Naive B cell (primary cell): ENCODE measurements at places on chromosomes 11 and 22. TPM values are rescaled to one million over a fixed set of nuclear protein-coding genes. Genes with fewer than 3 reads are reported as not detected.

DNA sequence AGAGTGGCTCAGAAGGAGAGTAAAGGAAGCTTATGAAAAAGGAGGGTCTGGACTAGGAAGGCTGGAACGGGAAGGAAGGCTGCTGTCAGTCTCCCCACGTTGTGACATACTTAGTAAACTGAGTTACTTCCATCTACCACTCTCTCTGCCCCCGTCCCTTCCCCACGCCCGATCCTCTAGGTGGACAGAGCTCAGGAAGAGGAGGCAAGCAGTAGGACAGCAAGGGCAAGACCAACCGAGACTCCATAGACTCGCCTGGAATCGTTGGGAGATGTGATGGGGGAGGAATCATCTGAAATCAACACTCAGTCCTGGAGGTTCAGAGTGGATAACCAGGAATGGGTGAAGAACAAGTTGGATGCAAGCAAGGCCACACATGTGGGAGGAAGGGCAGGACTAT is 240.7 kb downstream of the BUD13 start:
- H3K4me3 ChIP-seq, result no peak overlapping the region
- no peaks in the 10 kb centered on the region for H3K36me3 ChIP-seq
- peaks cover 20% of the 10 kb centered on the region for H3K27me3 ChIP-seq
- H3K4me1 ChIP-seq, result no peaks in the 10 kb centered on the region

DNA sequence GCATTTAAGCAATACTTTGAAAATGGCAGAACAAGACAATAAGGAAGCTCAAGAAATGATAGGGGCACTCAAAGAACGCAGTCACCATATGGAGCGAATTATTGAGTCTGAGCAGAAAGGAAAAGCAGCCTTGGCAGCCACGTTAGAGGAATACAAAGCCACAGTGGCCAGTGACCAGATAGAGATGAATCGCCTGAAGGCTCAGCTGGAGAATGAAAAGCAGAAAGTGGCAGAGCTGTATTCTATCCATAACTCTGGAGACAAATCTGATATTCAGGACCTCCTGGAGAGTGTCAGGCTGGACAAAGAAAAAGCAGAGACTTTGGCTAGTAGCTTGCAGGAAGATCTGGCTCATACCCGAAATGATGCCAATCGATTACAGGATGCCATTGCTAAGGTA is 51.9 kb downstream of the SPECC1L start:
- no peak for DNase-seq
- H3K27me3 ChIP-seq, result no peaks in the 10 kb centered on the region
- H3K4me1 ChIP-seq, result peaks cover 11% of the 10 kb centered on the region
- H3K36me3 ChIP-seq, result peaks cover 7% of the 10 kb centered on the region
- no peak overlapping the region for H3K4me3 ChIP-seq
- H3K27ac ChIP-seq, result no peak overlapping the region

GRCh38 chr22:26481694-26482093 is 1.9 kb downstream of the HPS4 start:
- H3K36me3 ChIP-seq, result peaks cover 6% of the 10 kb centered on the region
- no peak for DNase-seq
- H3K27me3 ChIP-seq, result no peaks in the 10 kb centered on the region
- peak overlapping the region; percentile 89 for H3K27ac ChIP-seq
- peaks cover 70% of the 10 kb centered on the region for H3K4me1 ChIP-seq

SYNGR1 gene
- polyA plus RNA-seq, result 4.1 TPM

GRM5 gene
- polyA plus RNA-seq, result not detected

TEX12 gene
- polyA plus RNA-seq, result not detected

DNA sequence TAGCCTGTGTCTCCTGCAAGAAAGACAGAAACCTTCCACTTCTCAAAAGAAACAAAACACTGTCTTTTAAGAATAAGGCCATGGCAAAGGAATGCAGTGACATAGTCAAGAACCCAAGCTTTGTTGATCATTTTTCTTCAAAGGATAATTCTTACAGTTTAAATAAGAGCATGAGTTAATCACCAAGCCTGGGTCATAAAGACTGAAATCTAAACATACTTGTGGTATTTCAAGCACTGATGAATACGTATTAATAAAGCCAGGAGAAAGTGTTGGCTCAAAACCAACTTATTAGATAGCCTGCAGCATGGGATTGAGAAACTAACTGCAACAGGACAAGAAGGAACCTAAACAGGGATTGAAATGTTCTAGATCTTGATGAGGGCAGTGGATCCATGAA is 143.3 kb upstream of the MTNR1B start:
- no peaks in the 10 kb centered on the region for H3K36me3 ChIP-seq
- no peak overlapping the region for H3K27ac ChIP-seq
- no peak overlapping the region for H3K4me3 ChIP-seq

B3GAT1 gene
- not detected for polyA plus RNA-seq

- no peak overlapping the region for H3K4me3 ChIP-seq
- H3K27ac ChIP-seq, result no peak overlapping the region
- H3K36me3 ChIP-seq, result peaks cover 9% of the 10 kb centered on the region
- DNase-seq, result no peak
- H3K27me3 ChIP-seq, result no peaks in the 10 kb centered on the region
These were observed 90.3 kb downstream of the TMPRSS5 start for GRCh38 chr11:113615773-113616172.

GRCh38 chr11:66539870-66540213 is 6.0 kb downstream of the ZDHHC24 start:
- peaks cover 24% of the 10 kb centered on the region for H3K36me3 ChIP-seq
- H3K4me3 ChIP-seq, result no peak overlapping the region
- H3K27ac ChIP-seq, result peak overlapping the region; percentile 67
- no peak for DNase-seq
- peaks cover 29% of the 10 kb centered on the region for H3K4me1 ChIP-seq

C11orf86 gene
- polyA plus RNA-seq, result not detected

UBE2L6 gene
- 220 TPM for polyA plus RNA-seq

GRCh38 chr11:16603890-16604793 is 134.3 kb upstream of the C11orf58 start:
- no peak overlapping the region for H3K27ac ChIP-seq
- H3K4me1 ChIP-seq, result peaks cover 34% of the 10 kb centered on the region
- peak overlapping the region; percentile 74 for H3K4me3 ChIP-seq
- peaks cover 6% of the 10 kb centered on the region for H3K36me3 ChIP-seq

DNA sequence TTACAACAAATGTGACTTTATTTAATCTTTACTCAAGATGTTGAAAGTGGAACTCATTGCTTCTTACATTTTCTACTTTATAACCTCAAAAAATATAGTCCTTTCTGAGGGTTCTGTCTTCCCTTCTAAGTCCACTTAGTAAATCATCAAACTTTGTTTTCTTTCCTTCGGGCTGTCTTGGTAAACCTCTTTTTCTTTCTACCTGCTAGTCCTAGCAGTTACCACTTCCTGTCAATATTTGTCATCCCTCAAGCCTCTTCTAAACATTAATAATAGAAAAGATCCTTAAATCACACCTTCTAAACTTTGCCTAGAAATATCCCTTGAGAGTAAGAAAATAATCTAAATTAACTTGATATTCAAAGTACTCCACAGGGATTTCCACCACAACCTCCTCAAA is 580.4 kb downstream of the CNTN5 start:
- no peak for DNase-seq
- no peaks in the 10 kb centered on the region for H3K36me3 ChIP-seq
- no peak overlapping the region for H3K4me3 ChIP-seq
- H3K4me1 ChIP-seq, result no peaks in the 10 kb centered on the region
- H3K27me3 ChIP-seq, result no peaks in the 10 kb centered on the region

DNA sequence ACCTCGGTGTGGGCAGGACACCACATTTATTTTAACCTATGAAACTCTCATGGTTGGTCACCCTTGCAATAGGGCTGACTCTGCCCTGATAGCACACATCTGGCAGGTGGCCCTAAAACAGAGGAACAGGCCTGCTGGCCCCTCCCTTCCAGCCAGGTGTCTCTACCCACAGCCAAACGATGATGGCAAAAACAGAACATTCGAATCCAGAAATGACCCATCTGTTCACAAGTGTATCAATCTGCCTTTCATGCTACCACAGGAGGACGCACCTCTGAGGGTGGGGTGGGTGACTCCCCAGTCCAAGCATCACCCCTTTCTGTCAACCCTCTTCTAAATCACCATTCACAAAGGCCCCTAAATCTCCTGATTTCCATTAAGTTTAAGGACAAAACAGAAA is 118.1 kb downstream of the ETS1 start:
- peaks cover 100% of the 10 kb centered on the region for H3K4me1 ChIP-seq
- H3K36me3 ChIP-seq, result peaks cover 59% of the 10 kb centered on the region
- H3K27me3 ChIP-seq, result no peaks in the 10 kb centered on the region
- peak overlapping the region; percentile 83 for H3K4me3 ChIP-seq
- H3K27ac ChIP-seq, result peak overlapping the region; percentile 93

GPR83 gene
- polyA plus RNA-seq, result 0.20 TPM

DNA sequence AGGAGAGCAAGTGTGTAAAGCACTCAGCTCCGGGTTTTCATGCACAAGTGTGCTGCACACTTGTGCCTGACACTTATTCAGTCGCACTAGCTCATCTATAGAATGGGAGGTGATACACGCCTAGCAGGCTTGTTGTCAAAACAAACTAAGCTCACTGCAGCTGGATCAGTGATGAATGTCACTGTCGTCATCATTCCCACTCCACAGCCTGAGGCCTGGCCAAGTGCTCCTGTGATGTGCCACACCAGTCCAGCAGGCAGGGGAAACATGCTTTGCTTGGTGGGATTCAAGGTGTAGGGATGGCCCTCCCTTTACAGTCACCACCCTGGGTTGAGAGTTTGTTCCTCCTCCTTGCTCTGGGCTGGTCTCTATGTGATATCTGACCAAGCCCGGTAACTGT is 6.8 kb downstream of the MPST start:
- no peak overlapping the region for H3K27ac ChIP-seq
- H3K36me3 ChIP-seq, result no peaks in the 10 kb centered on the region
- H3K4me1 ChIP-seq, result peaks cover 8% of the 10 kb centered on the region
- DNase-seq, result no peak
- H3K4me3 ChIP-seq, result no peak overlapping the region

DNA sequence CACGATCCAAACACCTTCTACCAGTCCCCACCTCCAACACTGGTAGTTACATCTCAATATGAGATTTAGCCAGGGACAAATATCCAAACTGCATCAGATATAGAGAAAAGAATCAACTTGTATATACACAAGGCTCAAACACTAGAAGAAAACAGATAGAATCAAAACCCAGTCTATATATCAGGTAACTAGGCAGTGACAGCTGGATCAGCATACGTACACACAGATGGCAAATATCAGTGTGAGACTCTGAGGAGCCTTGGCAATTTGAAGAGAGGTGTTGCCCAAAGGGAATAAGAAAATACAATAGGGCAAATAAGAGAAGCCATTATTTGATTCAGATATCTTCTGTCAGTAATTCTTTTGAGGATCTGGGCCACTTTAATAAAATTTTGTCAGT is 951.3 kb upstream of the CHORDC1 start:
- no peaks in the 10 kb centered on the region for H3K27me3 ChIP-seq
- no peak overlapping the region for H3K27ac ChIP-seq
- H3K4me3 ChIP-seq, result no peak overlapping the region
- no peak for DNase-seq

DNA sequence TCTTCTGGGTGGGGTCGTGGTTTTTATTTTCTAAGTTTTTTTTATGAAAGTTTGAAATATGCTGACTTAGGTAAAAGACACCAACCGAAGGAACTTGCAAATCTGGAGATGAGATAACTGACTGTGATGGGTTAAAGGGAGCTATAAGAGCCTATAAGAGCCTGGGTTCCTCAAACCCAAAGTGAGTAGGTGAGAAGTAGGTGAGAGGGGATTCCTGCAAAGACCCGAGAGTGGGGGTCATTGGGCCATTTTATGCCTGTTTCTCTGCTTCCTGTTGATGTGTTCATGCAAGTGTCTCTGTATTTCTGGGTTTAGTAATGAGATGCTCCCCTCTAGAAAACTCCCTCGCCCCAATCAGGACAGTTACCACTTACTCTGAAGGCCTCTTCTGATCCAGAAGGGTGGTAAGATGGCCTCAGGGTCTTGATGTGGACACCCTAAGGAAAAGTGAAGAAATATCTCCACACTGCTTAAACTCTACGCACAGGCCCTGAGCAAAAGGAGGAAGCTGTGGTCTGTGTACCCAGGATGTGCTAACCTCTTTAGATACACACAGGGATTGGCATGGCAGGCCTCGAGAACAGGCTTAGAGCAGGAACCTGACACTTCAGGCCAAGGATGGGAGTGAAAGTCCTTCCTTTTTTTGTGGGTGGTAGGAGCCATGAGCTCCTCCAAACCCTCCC is 1.8 kb downstream of the FLI1 start:
- H3K4me1 ChIP-seq, result peaks cover 77% of the 10 kb centered on the region
- DNase-seq, result peak; percentile 74
- peak overlapping the region; percentile 98 for H3K4me3 ChIP-seq

DNA sequence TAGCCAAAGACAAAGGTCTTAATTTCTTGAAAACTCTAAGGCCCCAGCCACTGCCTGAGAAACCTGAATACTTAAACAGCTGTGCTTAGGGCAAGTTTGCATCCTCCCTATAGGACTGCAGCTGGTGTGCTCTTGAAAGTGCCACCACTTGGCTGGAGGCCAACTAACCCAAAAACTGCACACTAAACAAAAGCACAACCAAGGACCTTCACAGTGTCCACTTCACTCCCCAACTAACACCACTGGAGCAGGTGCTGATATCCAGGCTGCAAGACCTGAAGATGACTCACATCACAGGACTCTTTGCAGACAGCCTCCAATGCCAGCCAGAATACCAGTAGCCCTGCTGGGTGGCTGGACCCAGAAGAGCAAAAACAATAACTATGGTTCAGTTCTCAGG is 357.7 kb upstream of the ARHGAP42 start:
- no peaks in the 10 kb centered on the region for H3K4me1 ChIP-seq
- H3K36me3 ChIP-seq, result no peaks in the 10 kb centered on the region
- no peak overlapping the region for H3K4me3 ChIP-seq

SLC22A25 gene
- not detected for polyA plus RNA-seq

KIF18A gene
- 0.84 TPM for polyA plus RNA-seq

MS4A15 gene
- polyA plus RNA-seq, result not detected

DNA sequence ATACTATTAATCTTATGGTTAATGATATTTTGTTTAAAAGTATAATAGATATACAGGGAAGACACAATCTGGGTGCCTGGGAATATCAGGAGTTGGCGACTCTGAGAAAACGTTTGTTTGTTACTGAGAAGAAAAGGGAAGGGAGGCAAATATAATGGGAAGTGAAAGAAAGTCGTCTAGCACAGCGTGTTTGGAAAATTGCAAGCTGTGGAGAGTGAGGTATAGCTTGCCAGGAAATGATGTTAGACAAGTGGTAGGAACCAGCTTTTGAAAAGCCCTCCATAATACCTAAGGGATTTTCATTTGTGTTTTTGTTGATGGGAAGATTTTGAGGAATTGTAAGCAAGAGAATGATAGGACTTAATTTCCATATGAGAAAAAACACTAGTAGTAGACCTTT is 322.2 kb downstream of the LUZP2 start:
- H3K36me3 ChIP-seq, result no peaks in the 10 kb centered on the region
- no peak overlapping the region for H3K4me3 ChIP-seq
- H3K27ac ChIP-seq, result no peak overlapping the region
- DNase-seq, result no peak
- no peaks in the 10 kb centered on the region for H3K27me3 ChIP-seq

SMTNL1 gene
- not detected for polyA plus RNA-seq

OR8G5 gene
- not detected for polyA plus RNA-seq

NCAM1 gene
- polyA plus RNA-seq, result not detected

SLC43A3 gene
- polyA plus RNA-seq, result 18.2 TPM
